Vagina (tissue), 2 donors: ENCODE measurements at places on chromosomes 11 and 22. TPM values are rescaled to one million over a fixed set of nuclear protein-coding genes. Genes with fewer than 3 reads are reported as not detected.

GRCh38 chr11:34104680-34105078, 750 bp upstream of the NAT10 start:
- H3K4me1 ChIP-seq: peaks cover 21% of the 10 kb centered on the region
- no peaks in the 10 kb centered on the region for H3K36me3 ChIP-seq
- peak overlapping the region; percentile 68 for H3K4me3 ChIP-seq

- H3K27me3 ChIP-seq: no peaks in the 10 kb centered on the region
- H3K36me3 ChIP-seq: no peaks in the 10 kb centered on the region
- DNase-seq: no peak
These were observed 143.8 kb downstream of the ST3GAL4 start for GRCh38 chr11:126499131-126499752.

GRCh38 chr11:116229236-116229970, 543.4 kb downstream of the BUD13 start:
- H3K27ac ChIP-seq: no peak overlapping the region
- no peaks in the 10 kb centered on the region for H3K27me3 ChIP-seq
- H3K4me1 ChIP-seq: peaks cover 16% of the 10 kb centered on the region

DNA sequence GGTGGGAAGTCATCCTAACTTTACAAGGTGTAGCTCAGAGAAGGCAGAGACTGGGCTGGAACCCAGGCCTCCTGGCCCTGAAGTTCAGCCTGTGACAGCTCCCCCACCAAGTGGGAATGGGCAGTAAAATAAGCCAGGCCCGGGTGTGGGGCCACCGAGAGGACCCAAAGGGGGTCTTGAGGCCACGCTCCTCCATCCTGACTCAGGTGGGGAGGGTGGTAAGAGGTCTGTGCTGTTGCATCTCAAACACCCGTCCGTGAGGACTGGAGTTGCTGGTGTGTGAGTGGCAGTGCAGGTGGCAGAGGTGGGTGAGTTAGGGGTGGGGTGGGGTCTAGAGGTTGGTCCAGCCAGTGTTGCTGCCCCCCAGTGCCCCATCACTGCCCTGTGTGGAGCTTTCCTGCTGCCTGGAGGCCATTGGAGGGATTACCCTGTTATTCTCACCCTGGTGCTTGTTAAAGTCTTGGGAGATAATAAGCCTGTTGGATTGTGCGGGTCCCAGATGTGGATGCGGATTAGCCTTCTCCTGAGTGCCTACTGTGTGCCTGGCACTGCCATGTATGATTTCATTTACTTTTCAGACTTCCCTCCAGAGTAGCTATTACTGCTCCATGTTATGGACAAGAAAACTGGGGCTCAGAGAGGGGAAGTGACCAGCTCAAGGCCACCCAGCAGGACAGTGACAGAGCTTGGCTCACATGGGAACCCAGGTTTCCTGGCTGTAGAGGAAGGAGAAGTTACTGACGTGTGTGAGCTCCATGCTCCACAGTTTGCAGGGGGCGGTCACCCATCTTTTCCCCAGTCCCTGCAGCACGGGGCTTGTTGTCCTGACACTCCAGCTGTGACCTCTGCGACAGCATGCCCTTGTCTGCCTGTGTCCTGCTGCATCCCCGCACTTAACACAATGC, 12.9 kb downstream of the SERPINH1 start:
- peaks cover 31% of the 10 kb centered on the region for H3K4me1 ChIP-seq
- H3K27me3 ChIP-seq: no peaks in the 10 kb centered on the region
- H3K36me3 ChIP-seq: peaks cover 34% of the 10 kb centered on the region

Gene TEX12
- not detected for total RNA-seq

DNA sequence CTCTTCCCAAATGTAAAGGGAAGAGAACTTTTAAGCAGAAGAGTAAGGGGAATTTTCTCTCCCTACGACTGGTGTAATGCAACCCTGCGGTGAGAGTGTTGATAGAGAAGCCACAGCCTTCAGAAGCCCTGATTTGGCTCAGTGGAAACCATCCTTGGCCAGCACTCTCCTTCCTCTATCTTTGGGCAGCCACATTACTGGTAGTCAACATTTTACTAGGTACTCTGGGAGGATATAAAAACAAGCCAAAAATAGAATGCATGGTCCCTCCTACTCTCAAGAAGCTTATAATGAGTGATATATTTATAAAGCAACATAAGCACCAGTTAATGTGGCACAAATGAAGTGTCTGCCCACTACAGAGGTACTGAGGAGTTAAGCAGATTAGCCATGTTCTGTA, 201.8 kb upstream of the NCAM1 start:
- no peak overlapping the region for H3K4me3 ChIP-seq
- no peaks in the 10 kb centered on the region for H3K27me3 ChIP-seq
- no peak for DNase-seq
- no peak overlapping the region for H3K27ac ChIP-seq

DNA sequence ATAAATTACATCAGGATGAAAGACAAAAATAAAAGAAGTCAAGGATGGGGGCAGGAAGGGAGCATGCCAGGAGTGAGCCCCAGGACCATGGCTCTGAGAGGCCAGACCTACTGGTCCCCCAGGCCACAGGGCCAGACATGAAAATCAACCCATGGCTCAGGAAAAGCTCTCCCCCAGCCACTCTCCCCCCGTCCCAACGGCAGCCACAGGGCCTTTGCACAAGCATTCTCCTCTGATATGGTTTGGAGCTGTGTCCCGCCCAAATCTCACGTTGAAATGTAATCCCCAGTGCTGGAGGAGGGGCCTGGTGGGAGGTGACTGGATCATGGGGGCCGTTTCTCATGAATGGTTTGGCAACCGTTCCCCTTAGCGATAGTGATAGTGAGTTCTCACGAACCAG, 80.8 kb upstream of the ANO1 start:
- H3K4me3 ChIP-seq: no peak overlapping the region
- no peaks in the 10 kb centered on the region for H3K27me3 ChIP-seq
- no peaks in the 10 kb centered on the region for H3K36me3 ChIP-seq
- DNase-seq: no peak
- H3K27ac ChIP-seq: no peak overlapping the region

DNA sequence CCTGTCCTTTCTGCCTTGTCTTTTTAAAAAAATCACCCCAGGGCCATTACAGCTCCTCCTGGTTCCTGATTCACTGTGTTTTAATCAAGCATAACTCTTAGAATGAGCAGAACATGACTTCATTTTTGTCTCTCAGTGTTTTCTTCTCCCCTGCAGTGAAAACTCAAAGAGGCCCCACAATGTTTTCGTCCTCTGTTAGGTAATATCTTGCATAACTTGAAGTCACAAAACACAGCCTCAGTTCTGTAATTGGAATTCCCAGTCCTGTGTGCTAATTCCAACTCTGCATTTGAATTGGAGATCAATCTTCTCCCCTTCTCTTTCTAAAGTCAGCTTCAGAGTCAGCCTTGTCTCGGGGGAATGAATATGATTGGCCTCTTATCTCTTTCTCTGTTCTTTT, 186.5 kb upstream of the NAV2 start:
- no peaks in the 10 kb centered on the region for H3K4me1 ChIP-seq
- H3K36me3 ChIP-seq: no peaks in the 10 kb centered on the region
- H3K27me3 ChIP-seq: no peaks in the 10 kb centered on the region
- no peak overlapping the region for H3K27ac ChIP-seq

GRCh38 chr11:67354075-67355022, 1.0 kb upstream of the POLD4 start:
- H3K27me3 ChIP-seq: no peaks in the 10 kb centered on the region
- peak; percentile 98 for DNase-seq
- no peaks in the 10 kb centered on the region for H3K36me3 ChIP-seq
- peak overlapping the region; percentile 99 for H3K27ac ChIP-seq
- peaks cover 80% of the 10 kb centered on the region for H3K4me1 ChIP-seq
- H3K4me3 ChIP-seq: peak overlapping the region; percentile 70

GRCh38 chr11:2347308-2347830, 29.7 kb upstream of the CD81 start:
- H3K4me1 ChIP-seq: no peaks in the 10 kb centered on the region
- DNase-seq: no peak
- H3K4me3 ChIP-seq: no peak overlapping the region
- H3K27me3 ChIP-seq: no peaks in the 10 kb centered on the region
- H3K36me3 ChIP-seq: no peaks in the 10 kb centered on the region

Gene MRPL17
- total RNA-seq: 55.2 TPM

Gene RABL2B
- 28.2 TPM for total RNA-seq

GRCh38 chr11:69218946-69219720, 63.4 kb downstream of the SMIM38 start:
- H3K4me1 ChIP-seq: peaks cover 16% of the 10 kb centered on the region
- H3K27ac ChIP-seq: no peak overlapping the region
- no peak overlapping the region for H3K4me3 ChIP-seq
- peak; percentile 67 for DNase-seq
- H3K27me3 ChIP-seq: no peaks in the 10 kb centered on the region

Gene MAP6
- total RNA-seq: 6.9 TPM

GRCh38 chr11:93850594-93851018, at the start of gene VSTM5:
TSS of gene VSTM5 (minus strand) at chr11:93850618. CDS start at chr11:93850502, 116 bp downstream.
- peak within 1 kb of the TSS; percentile 33 for H3K27ac ChIP-seq
- peaks cover 14% of the 10 kb centered on the region for H3K4me1 ChIP-seq
- H3K4me3 ChIP-seq: peak within 1 kb of the TSS; percentile 57
